ENCODE measurements at places on chromosomes 4 and X.

DNA sequence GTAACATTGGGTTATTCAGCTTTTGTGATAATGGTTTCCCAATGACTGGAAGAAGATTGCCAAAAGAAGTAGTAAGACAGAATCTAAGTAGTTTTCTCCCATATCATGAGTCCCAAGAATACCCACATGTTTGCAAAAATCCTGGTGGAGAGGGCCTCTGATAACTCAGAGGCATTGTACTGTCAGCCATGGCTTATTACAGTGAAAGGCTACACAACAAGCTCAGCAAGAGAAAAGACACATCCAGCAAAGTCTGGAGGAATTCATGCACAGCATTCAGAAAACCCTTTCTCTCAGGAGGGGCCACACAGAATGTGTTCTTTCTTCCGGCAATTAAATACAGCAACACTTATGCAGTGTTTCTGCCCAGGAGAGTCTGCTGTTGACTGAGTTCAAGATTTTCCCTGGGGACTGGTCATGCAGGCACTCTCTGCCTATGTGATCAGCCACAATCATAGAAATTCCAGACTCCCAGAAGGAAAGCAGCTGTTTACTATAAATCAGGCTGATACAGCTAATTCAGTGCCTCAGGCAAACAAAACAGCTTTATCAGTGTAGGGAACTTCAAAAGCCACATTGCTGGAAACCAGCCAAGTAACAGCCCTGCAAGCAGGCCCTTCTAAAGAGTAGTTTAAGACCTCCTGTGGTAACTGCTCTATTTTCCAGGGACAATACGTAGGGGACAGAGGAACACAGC lies 937.1 kb downstream of the CCSER1 start:
- peak; percentile 15 for DNase-seq

DNA sequence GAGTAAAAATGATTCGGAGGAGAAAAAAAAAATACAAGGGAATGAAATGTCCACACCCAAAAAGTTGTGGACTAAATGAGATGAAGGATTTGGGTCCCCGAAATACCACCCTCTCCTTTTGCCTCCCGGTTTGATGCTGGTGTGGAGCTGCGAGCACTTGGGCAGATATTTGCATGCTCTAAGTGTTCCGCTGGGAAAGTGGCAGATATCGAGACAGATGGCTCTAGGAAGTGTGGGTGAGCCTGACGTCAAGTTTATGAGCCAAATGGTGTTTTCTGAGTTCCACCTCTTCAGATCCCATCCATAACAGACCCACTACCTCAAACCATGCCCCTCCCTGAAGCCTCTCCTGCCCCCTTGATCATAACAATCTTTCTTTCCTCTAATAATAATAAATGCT lies 228.6 kb downstream of the QDPR start:
- no peak for DNase-seq

DNA sequence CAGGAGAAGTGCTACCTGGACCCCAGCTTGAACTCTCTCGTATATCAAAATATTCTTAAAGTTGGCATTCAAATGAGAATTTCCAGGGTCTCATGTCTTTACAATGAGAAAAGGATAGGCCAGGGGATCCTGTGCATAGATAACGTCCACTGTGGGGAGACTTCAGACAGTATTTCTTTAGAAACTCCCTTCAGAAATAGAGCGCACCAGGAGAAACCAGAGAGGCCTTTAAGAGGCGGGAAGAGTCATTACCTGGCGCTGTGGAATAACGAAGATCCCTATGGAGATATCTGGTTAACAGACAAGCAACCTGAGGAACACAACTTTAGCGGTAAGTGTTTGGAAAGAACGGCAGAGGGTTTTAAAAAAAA lies 600 bp downstream of the RADX start:
- peak; percentile 17 for DNase-seq

- no peak for DNase-seq
Observed at GRCh38 chr4:145822581-145822980, 116.0 kb downstream of the ZNF827 start.

DNA sequence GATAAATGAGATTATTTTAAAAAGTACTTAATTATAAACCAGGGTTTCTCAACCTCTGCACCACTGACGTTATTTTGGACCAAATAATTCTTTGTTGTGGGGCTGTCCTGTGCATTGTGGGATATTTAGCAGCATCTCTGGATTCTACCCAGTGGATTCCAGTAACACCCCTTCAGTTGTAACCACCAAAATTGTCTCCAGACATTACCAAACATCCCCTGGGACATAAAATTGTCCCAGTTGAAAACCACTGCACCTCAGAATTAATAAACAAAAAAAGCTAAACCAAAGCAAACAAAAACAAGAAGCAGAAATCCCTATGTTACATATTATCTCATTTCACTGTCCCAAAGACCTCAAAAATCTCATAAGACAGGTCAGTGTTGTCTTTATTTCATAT lies 54.2 kb upstream of the GIMD1 start:
- no peak for DNase-seq

GRCh38 chrX:17355976-17356375 lies 19.0 kb upstream of the NHS start:
- no peak for DNase-seq

DNA sequence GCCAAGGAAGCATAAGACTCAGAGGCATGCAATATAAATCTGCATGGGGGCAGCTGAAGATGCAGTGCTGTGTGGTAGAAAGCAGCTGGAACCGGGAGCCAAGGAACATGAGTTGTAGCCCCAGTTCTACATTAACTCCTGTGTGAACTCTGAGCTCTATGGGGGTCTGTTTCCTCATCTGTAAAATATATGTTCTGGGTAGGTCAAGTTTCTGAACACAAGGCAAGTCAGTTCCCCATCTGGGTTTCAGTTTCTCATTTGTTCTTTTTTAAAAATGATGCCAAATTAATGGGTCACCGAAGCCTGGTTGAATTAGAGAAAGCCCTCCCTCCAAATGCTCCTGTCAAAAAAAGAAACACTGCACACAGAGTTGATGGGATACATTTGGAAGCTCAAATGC lies 24.0 kb downstream of the UNC5C start:
- DNase-seq: no peak

GRCh38 chrX:69027181-69028005 lies 137.9 kb downstream of the PJA1 start:
- no peak for DNase-seq

GRCh38 chrX:2513121-2513664 lies 12.4 kb upstream of the DHRSX start:
- DNase-seq: no peak

DNA sequence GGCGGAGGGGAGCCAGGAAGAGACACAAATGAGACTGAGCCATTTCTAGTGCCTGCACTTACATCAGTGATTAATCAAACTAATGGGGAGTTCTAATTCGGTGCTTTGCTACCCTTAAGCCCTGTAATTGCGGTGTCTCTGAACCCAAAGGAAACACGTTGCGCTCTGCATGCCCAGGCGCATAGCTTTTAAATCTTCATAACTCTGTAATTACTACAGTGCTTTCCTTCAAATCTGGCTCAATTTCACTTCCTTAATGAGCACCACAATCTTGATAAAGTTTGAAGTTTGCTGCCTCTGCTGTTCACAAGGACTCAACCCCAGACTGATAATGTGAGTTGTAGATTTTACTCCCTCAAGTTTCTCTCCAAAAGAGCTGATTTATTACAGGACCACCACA lies 5.7 kb upstream of the NHS start:
- no peak for DNase-seq

GRCh38 chr4:5888222-5889001 lies 4.5 kb downstream of the CRMP1 start:
- DNase-seq: no peak

DNA sequence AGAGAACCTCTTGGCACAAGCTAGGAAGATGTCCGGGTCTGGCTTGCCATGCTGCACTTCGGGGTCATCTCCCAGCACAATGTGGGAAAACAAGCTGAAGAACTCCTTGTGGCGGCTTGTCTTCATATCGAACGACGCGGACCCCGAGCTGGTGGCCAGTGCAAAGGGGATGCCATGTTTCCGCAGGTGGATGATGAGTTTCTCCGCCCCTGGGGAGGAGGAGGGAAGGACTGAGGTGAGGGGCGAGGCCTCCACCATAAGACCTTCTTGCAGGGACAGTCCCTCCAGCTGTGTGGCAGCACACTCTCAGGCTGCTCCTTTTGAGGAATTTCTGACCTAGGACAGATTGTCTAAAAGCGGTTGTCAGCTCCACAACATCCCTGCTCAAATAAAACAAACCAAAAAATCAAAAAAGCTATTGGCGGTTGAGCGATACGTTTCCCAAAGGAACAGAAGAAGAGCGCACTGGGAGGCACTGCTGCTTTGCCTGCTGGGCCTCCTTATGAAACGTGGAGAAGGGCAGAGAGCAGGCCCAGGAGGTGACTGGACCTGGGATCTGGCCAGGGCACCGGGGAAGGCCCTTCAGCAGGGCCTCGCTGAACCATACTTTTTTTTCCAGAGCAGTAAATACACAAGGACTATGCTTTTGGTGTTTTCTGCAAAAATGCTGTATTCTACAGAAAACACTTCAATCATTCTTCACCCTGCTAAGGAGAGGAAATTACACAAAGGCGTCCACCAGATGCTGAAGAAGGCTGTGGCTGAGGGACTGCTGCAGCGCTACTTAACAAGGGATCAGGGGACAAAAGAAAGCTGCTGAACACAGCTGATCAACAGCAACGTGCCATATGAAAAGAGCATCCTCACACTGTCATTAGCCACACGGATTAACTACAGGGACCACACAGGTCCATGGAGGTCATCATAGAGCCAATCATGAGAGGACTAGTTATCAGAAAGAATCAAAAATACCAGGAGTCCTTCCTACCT lies 70.0 kb upstream of the STS start:
- DNase-seq: no peak

- no peak for DNase-seq
Observed at GRCh38 chrX:22396408-22396807, 123.7 kb downstream of the CBLL2 start.

- no peak for DNase-seq
Observed at GRCh38 chrX:65999563-66000148, 40.2 kb downstream of the VSIG4 start.

- DNase-seq: no peak
Observed at GRCh38 chr4:14879683-14880082, 122.6 kb upstream of the CPEB2 start.

DNA sequence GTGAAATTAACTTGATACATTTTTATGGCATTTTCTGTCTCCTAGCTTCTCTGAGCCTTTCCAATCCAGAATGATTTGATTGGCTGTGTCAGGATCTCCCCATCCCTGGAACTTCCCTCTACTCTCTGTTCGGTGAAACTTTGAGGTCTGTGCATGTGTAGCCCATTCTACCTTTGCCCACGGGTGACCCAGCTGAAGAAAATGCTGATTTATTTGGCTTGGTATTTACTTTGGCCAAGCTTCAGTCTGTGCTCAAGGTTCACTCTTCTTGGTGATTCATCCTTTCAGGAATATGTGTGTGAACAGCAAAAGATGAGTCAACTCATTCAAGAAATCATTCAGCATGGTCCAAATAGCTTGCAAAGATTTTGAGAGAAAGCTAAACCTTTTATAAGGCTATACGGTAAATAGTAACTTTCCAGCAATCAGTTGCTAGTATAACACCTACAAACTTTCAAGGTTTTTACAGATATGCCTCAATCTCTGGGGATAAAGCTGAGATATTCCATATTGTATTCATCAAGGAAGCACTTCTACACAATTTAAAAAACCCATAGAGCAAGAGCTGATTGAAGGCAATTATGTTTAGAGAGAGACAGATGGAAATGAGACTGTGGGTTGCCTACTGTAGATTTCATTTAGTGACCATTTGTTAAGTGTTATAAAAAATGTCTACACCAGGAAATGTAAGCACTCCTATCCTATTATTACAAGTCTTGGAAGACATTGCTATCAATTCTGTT lies 233.9 kb upstream of the CXXC4 start:
- peak; percentile 0 for DNase-seq

- DNase-seq: peak; percentile 40
Observed at GRCh38 chr4:14434916-14435315, 567.4 kb upstream of the CPEB2 start.

GRCh38 chr4:104975617-104976016 lies 171.1 kb upstream of the TET2 start:
- DNase-seq: no peak

GRCh38 chrX:10158279-10159144 lies 1.7 kb downstream of the CLCN4 start:
- DNase-seq: no peak

DNA sequence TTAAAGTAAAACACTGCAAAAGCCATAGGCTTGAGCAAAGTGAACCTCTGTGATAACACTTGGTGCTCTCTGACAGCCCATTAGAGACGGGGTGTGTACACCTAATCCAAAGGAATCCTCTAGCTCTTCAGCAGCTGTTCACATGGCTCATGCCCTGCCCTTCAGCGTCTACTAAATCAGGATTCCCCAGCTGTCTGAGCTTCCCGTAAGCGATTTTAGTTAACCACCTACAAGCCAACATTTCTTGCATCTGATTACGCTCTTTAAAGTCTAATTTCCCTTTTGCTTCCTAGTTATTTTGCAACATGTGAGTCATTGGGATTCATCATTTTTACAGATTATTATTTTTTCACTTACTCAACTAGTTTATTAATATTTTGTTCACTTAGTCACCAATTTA lies 6.5 kb downstream of the DMD start:
- DNase-seq: no peak

DNA sequence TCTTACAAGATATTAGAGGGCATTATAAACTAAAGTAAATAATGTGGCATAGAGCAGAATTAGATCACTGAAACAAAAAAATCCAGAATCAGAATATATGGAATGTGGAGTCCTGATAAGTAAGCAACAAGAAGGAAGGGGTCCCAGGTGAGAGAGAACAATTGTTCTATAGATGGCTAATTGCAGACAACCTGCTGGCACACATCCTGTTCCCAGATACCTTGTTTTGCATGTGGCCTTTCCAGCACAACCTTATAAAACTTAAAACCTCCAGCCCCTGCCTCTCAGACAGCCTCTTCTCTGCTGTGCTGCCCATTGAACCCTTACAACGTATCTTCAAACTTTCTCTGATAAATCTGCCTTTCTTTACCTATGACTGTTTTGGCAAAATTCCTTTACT lies 4.7 kb upstream of the ZNF674 start:
- DNase-seq: no peak

DNA sequence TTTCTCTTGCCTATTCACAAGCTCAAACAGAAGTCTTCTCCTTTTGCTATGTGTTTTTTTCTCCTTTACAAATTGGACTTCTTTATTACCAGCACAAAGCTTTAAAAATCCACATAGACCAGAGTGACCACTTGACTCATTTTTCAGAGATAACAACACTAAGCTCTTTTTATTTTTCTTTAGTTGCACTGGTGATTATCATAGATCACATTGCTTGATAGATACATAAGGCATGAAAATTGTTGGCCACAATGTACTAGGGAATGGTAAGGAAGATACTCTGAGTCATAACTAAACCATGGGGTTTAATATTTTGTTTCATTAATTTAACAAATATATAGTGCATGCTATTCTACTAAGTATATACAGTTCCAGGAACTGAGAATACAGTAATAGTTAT lies 159.0 kb downstream of the GASK1B start:
- peak; percentile 60 for DNase-seq

- no peak for DNase-seq
Observed at GRCh38 chr4:54238389-54238788, 9.3 kb downstream of the PDGFRA start.

DNA sequence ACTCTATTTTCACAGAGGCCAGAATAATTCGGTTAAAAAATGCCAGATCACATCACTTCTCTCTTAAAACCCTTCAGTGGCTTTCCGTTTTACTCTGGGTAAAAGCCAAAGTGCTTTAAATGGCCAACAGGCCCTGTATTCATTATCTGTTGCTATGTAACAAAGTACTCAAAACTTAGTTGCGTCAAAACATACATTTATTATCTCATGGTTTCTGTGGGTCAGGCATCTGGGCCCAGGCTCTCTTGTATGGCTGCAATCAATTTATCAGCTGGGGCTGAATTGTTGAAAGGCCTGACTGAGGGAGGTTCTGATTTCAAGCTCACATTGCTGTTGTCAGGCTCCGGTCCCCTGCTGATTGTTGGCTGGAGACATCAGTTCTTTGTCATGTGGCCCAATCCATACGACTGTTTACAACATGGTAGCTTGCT lies 72.7 kb upstream of the H2AZ1 start:
- DNase-seq: no peak
